Stomach (tissue), 19 donors: ENCODE measurements at places on chromosomes 16 and 17. TPM values are rescaled to one million over a fixed set of nuclear protein-coding genes. Genes with fewer than 3 reads are reported as not detected.

DNA sequence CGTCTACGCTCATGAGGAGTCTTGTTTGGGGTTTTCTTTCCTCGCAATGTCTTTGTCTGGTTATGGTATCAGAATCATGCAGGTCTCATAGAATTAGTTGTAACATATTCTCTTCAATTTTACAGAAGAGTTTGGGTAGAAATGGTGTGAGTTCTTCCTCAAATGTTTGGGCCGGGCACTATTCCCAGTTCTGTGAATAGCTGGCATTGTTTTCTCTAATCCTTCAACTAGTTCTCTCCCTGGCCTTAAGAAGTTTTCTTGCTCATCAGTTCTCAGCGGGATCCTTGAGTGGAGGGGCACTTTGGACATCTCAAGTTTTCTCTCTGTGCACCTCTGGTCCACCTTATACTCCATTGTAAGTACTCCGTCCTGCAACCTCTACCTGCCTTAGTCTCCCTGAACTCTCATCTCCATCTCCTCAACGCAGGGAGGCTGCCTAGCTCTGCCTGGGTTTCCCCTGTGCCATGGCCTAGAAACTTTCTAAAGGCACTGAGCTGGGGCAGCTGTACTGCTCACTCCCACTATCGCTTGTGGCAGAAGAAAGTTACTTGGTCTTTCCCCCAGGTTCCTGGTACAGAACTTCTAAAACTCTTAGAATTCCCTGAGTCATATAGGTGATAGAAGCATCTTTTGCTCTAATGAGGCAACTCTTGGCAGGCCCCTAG lies 16.9 kb downstream of the NSMCE1 start:
- H3K27ac ChIP-seq, result no peak overlapping the region
- H3K4me3 ChIP-seq, result no peak overlapping the region
- no peak for DNase-seq
- H3K4me1 ChIP-seq, result peaks cover 12% of the 10 kb centered on the region
- H3K36me3 ChIP-seq, result peaks cover 6% of the 10 kb centered on the region

DNA sequence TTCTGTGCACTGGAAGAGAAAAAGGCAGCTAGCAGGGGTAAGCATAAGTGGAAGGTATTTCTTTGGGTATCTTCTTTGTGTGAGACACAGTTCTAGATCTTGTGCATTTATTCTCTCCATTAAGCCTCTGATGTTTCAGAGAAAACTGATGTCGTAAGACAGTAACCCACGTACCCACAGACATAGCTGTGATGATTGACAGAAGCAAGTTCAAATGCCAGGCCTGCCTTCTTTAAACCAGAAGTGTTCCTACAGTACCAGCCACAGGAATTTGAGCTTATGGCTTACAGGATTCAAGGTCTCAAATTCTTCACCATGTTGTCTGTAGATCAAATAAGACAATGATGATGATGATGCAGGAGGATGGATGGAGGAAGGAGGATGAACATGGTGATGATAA lies 161.4 kb upstream of the KCNJ16 start:
- peaks cover 5% of the 10 kb centered on the region for H3K4me1 ChIP-seq
- H3K4me3 ChIP-seq, result no peak overlapping the region
- no peak overlapping the region for H3K27ac ChIP-seq
- no peaks in the 10 kb centered on the region for H3K27me3 ChIP-seq
- H3K36me3 ChIP-seq, result no peaks in the 10 kb centered on the region

GRCh38 chr16:48053418-48053745 lies 102.4 kb downstream of the ABCC12 start:
- H3K4me3 ChIP-seq, result no peak overlapping the region
- H3K27ac ChIP-seq, result no peak overlapping the region
- H3K36me3 ChIP-seq, result no peaks in the 10 kb centered on the region

- no peak overlapping the region for H3K4me3 ChIP-seq
- no peaks in the 10 kb centered on the region for H3K4me1 ChIP-seq
- no peak overlapping the region for H3K27ac ChIP-seq
- no peaks in the 10 kb centered on the region for H3K36me3 ChIP-seq
- H3K27me3 ChIP-seq, result no peaks in the 10 kb centered on the region
Observed at GRCh38 chr16:22130528-22130927, 31.8 kb upstream of the SDR42E2 start.

DNA sequence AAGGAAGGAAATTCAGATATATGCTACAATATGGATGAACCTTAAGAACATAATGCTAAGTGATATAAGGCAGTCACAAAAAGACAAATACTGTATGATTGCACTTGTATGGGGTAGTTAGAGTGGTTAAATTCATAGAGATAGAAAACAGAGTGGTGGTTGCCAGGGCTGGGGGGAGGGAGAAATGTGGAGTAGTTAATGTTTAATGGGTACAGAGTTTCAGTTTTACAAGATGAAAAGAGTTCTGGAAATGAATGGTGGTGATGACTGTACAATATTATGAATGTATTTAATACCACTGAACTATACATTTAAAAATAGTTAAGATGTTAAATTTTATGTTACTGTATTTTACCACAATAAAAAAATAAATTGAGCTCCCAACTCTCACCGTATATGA lies 157.9 kb downstream of the TOX3 start:
- no peaks in the 10 kb centered on the region for H3K4me1 ChIP-seq
- H3K36me3 ChIP-seq, result no peaks in the 10 kb centered on the region
- DNase-seq, result no peak
- H3K4me3 ChIP-seq, result no peak overlapping the region
- no peak overlapping the region for H3K27ac ChIP-seq

GRCh38 chr17:55324296-55324978 lies 59.7 kb downstream of the HLF start:
- no peaks in the 10 kb centered on the region for H3K27me3 ChIP-seq
- no peaks in the 10 kb centered on the region for H3K4me1 ChIP-seq
- DNase-seq, result no peak

DNA sequence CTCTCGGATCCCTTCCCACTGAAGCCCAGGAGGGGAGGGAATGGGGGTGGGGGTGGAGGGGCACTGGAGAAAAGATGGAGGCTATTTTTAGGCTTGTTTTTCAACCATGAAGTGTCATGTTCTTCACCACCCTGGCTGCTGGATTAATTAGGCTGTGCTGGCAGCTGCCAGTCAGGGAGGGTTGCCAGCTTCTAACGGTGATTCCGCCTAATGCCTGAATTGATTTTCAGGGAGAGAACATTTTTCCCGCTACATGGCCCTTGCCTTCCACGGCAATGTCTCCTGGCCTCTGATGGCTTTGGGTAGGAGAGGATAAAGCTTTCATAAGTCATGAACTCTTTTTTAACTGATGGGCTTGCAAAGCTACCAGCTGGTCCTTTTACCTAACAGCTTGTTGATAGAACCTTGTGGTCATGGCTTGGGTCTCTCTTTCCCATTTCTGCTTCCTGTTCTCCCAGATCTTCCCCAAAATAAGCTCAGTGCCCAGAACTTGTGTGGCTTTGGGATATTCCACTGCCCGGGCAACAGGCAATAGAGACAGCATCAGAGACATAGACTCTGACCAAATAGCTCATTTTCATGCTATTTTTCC lies 167.4 kb downstream of the PITPNC1 start:
- H3K4me1 ChIP-seq, result peaks cover 13% of the 10 kb centered on the region
- no peak overlapping the region for H3K4me3 ChIP-seq
- no peak for DNase-seq
- H3K36me3 ChIP-seq, result no peaks in the 10 kb centered on the region
- no peak overlapping the region for H3K27ac ChIP-seq
- no peaks in the 10 kb centered on the region for H3K27me3 ChIP-seq

- H3K4me1 ChIP-seq, result no peaks in the 10 kb centered on the region
- no peak overlapping the region for H3K27ac ChIP-seq
- H3K4me3 ChIP-seq, result no peak overlapping the region
- peaks cover 37% of the 10 kb centered on the region for H3K36me3 ChIP-seq
- DNase-seq, result no peak
- H3K27me3 ChIP-seq, result no peaks in the 10 kb centered on the region
Observed at GRCh38 chr16:28158136-28158535, 53.6 kb downstream of the XPO6 start.

GRCh38 chr16:73434621-73435020 lies 386.7 kb upstream of the ZFHX3 start:
- H3K36me3 ChIP-seq, result no peaks in the 10 kb centered on the region
- DNase-seq, result no peak
- no peak overlapping the region for H3K27ac ChIP-seq

The TLCD2 gene
- 8.1 TPM for total RNA-seq
